Hepatocyte (in vitro differentiated cells): ENCODE measurements at places on chromosomes 12 and 14. TPM values are rescaled to one million over a fixed set of nuclear protein-coding genes. Genes with fewer than 3 reads are reported as not detected.

PLEKHD1 gene
- not detected in 2 replicates for total RNA-seq

PCK2 gene
- 68.7 and 76.5 TPM in 2 replicates for total RNA-seq

DNA sequence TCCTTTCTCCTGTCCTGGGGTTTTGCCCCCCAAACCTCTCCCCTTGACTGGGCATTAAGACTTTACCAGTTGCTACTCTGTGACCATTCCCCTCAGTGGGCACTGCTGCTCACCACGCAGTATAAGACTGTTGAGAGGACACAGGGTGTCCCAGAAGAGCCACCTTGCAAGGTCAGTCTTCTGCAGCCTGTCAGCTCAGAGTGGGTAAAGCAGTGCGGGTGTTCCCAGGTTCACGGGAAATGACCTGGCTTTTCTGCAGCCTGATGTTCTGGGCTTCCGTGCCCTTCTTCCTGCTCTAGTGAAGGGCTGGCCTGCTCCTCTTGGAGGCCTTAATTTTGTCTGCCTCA, 34.2 kb downstream of the KCNA1 start:
- peaks cover 14% of the 10 kb centered on the region for H3K27me3 ChIP-seq
- DNase-seq = no peak
- H3K27ac ChIP-seq = no peak overlapping the region

GRCh38 chr14:88910386-88910785, 85.9 kb downstream of the TTC8 start:
- H3K4me3 ChIP-seq = no peak overlapping the region
- H3K36me3 ChIP-seq = no peaks in the 10 kb centered on the region
- H3K27ac ChIP-seq = no peak overlapping the region
- no peaks in the 10 kb centered on the region for H3K4me1 ChIP-seq
- H3K27me3 ChIP-seq = no peaks in the 10 kb centered on the region
- DNase-seq = no peak

DNA sequence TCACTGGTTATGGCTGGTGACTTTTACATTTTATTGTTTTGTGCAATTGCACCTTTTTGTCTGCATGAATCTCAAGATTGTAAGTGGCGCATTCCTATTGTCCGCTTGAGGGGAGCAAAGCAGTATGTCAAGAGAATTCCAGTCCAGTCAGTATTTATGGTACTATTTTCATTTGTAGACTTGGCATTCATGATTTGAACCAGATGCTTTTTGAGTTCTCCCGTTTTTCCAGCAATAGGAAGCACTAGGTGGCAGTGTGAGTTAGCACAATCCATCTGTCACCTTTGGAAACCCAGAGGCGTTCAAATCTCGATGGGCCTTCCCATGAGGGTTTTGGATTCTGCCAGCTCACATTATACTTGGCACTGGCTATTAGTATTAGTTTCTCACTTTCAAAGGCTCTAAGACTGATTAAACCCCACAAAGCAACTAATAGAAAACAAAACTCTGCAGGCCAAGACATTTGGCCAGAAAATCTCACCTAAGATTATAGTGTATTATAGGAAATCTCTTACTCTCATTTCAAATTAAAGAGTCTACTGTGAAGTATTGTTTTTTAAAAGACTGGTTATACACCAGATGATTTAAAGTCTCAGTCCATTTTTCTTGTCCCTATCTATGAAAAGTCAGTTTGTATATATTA, 2.2 kb downstream of the DACT1 start:
- DNase-seq = peak; percentile 75
- H3K36me3 ChIP-seq = no peaks in the 10 kb centered on the region
- H3K4me1 ChIP-seq = peaks cover 7% of the 10 kb centered on the region

CLEC2A gene
- 0.28 TPM in 1 of 2 replicates, not detected in the other for total RNA-seq

DNA sequence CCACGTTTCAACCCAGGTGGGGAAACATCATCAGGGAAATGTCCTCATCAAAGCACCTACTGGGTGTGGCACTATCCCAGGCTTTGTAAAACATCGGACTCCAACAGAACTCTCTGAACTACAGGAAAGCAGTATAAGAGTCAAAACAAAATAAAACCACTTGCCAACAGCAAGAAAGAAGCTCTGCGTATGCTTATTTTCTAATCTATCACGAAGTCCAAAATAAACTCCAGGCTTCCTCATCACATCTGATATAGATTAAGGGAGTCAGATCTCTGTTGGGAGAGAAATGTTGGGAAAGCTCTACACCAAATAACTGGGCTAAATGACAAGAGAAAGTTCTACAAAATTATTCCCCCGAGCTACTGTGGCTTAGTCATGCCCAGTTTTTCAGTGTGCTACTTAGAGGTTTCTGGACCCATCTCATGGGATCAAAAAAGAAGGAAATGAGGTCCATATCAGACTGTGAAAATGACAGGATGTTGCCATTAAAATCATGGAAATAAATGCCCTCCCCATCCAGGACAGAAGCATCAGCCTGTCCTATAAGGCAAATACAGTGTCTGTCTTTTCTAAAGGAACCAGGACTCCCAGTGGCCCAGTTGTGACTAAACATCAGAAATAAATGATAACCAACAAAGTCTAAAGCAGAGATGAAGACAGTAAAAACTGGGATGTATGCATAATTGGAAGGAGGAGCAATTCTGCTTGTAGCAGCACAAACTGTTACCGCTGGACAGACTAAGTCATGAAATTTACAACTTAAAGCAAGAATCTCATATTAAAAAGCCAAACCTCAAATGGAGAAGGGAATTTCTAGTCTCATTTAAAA, 149.5 kb downstream of the STXBP6 start:
- no peaks in the 10 kb centered on the region for H3K36me3 ChIP-seq
- peaks cover 18% of the 10 kb centered on the region for H3K4me1 ChIP-seq
- H3K4me3 ChIP-seq = no peak overlapping the region
- no peak for DNase-seq

DNAJC22 gene
- total RNA-seq = 28.3 and 30.7 TPM in 2 replicates

- peak overlapping the region; percentile 93 for H3K27ac ChIP-seq
- peaks cover 6% of the 10 kb centered on the region for H3K4me1 ChIP-seq
- DNase-seq = no peak
- H3K27me3 ChIP-seq = no peaks in the 10 kb centered on the region
- H3K36me3 ChIP-seq = no peaks in the 10 kb centered on the region
These were observed 1.1 kb upstream of the CSRP2 start for GRCh38 chr12:76879710-76880518.

GRCh38 chr12:32917094-32917611, 20.6 kb upstream of the PKP2 start:
- no peaks in the 10 kb centered on the region for H3K27me3 ChIP-seq
- no peaks in the 10 kb centered on the region for H3K36me3 ChIP-seq
- H3K27ac ChIP-seq = no peak overlapping the region
- no peaks in the 10 kb centered on the region for H3K4me1 ChIP-seq

FBRSL1 gene
- 5.8 and 18.5 TPM in 2 replicates for total RNA-seq

DNA sequence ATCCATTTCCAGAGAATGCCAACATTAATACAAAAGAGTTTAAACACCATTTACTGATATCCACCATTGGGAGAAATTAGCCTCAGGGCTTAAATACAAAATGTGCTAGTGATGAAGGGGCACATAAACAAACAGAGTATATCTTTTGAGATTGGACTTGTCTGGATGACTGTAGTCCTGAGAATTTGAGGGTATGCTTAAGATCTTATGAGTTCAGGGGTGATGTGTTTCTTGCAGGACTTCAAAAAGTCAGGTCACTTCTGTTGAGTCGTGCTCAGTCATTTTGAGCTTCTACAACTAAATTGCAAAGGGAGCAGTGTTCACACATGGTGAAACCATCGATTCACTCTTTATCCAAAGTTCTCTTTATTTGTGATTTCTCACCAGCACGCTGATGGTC, 425.7 kb downstream of the ATP23 start:
- no peak overlapping the region for H3K4me3 ChIP-seq
- no peak for DNase-seq
- no peak overlapping the region for H3K27ac ChIP-seq

DNA sequence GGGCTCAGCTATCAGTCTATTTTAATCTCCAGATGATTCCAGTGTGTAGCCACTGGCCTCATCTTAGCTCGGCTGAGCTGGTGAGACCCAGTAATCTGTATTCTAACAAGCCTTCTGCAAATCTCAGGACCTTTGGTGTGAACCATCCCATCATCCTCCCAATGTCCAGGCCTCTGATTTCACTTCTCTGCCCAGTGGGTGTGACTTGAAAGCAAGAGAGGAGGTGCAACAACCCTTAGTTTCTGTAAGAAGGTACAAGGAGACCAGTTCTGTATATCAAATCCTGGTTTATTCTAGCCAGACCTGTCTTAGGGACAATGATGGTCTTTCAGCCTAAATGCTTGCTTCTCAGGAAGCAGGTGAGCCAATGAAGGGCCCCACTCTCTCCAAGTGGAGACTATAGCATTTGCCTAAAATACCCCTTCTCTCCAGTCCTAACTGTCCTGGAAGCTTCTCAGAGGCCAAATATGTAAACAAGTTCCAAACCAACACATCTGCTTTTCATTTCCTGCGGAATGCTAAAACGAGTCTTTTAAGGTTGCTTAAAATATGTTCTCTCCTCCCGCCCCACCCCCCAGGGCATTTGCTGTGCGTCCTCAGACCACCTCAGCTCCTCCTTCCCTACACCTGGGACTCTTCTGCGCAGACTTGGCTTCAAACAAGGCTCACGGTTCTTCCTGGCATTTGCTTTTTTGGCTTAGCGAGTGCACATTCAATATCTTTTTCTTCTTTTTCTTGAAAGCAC, 78.4 kb upstream of the FUT8 start:
- H3K27me3 ChIP-seq = no peaks in the 10 kb centered on the region
- peaks cover 54% of the 10 kb centered on the region for H3K4me1 ChIP-seq
- no peaks in the 10 kb centered on the region for H3K36me3 ChIP-seq
- no peak overlapping the region for H3K4me3 ChIP-seq

GRCh38 chr14:59829469-59830337, 40.9 kb downstream of the RTN1 start:
- no peaks in the 10 kb centered on the region for H3K4me1 ChIP-seq
- no peak overlapping the region for H3K27ac ChIP-seq
- no peak for DNase-seq
- no peaks in the 10 kb centered on the region for H3K27me3 ChIP-seq
- H3K36me3 ChIP-seq = no peaks in the 10 kb centered on the region

- no peaks in the 10 kb centered on the region for H3K36me3 ChIP-seq
- no peaks in the 10 kb centered on the region for H3K27me3 ChIP-seq
- H3K4me3 ChIP-seq = peak overlapping the region; percentile 92
- peaks cover 15% of the 10 kb centered on the region for H3K4me1 ChIP-seq
- H3K27ac ChIP-seq = peak overlapping the region; percentile 98
- DNase-seq = peak; percentile 70
These were observed 636 bp downstream of the FBXO33 start for GRCh38 chr14:39431416-39432178.

ACRBP gene
- total RNA-seq = 0.20 and 0.68 TPM in 2 replicates

DNA sequence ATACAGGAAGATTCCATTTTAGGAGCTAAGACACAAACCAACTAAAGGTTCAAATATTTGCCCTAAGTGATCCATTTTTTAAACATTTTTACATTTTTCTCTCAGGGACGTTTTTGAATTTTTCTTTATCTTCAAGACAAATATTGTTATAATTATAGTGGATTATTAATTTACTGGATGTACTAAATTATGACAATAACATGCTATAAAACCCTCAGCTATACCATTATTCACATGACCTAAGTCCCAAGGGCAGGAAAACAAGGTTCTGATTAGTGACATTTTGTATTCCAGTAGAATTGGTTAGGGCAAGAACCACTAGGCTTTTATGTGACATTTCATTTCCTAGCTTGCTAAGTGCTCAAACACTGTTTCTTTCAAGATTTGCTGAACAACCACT, 16.5 kb upstream of the FBLN5 start:
- DNase-seq = no peak
- H3K27ac ChIP-seq = peak overlapping the region; percentile 51
- H3K4me1 ChIP-seq = peaks cover 25% of the 10 kb centered on the region

CCDC196 gene
- total RNA-seq = not detected in 2 replicates

HOXC6 gene
- 2.6 and 4.5 TPM in 2 replicates for total RNA-seq

DNA sequence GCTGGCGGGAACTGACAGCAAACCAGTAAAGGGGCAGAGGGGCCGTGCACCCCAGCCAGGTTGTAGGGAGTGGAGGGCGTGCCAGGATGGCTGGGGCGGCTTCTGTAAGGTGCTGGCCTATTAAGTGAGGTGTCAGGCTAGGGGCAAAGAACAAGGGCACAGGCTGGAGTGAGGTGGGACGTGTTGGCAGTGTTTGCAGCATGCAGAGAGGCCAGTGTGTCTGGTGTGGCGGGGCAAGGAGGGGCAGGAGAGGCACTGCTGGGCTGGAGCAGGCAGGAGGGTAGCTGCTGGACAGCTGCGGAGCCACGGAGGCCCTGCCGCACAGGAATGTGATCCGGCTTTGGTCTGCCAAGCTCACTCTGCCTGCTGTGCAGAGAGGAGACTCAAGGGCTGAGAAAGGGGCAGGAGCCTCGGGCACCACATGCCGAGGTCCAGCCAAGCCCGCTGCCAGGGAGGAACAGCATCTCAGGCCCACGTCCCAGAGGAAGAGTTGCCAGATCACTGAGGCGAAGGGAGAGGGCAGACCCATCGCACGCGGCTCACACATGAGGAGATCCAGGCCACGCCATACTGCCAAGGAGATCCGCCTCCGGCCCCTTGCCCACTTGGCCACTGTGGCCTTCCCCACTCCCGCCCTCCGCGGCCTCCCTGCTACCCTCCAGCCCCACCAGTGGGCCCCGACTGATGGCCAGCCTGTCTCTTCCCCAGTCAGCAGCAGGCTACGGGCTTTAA, 46.8 kb downstream of the AMN start:
- no peaks in the 10 kb centered on the region for H3K4me1 ChIP-seq
- H3K27me3 ChIP-seq = no peaks in the 10 kb centered on the region
- H3K4me3 ChIP-seq = no peak overlapping the region
- H3K27ac ChIP-seq = no peak overlapping the region
- H3K36me3 ChIP-seq = no peaks in the 10 kb centered on the region

DNA sequence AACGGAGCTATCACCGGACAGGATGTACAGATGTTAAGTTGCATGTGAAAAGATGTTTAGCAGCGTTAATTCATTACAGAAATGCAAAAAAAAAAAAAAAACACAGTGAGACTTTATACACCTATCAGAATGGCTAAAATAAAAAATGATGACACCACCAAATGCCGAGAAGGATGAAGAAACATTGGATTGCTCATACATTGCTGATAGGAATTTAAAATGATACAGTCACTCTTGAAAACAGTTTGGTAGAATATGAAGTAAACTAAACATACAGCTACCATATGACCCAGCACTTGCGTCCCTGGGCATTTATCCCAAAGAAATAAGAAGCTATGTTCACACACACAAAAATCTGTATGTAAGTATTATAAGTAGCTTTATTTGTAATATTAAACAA, 574.1 kb downstream of the SLC16A7 start:
- H3K27me3 ChIP-seq = no peaks in the 10 kb centered on the region
- H3K4me1 ChIP-seq = no peaks in the 10 kb centered on the region
- H3K27ac ChIP-seq = no peak overlapping the region
- DNase-seq = no peak
- H3K36me3 ChIP-seq = no peaks in the 10 kb centered on the region

GRCh38 chr12:63420206-63420644, 248.1 kb downstream of the DPY19L2 start:
- H3K4me1 ChIP-seq = no peaks in the 10 kb centered on the region
- H3K36me3 ChIP-seq = no peaks in the 10 kb centered on the region
- peak; percentile 67 for DNase-seq
- H3K27ac ChIP-seq = no peak overlapping the region
- H3K4me3 ChIP-seq = no peak overlapping the region
- H3K27me3 ChIP-seq = no peaks in the 10 kb centered on the region
